ENCODE measurements at places on chromosomes 1 and 21.

- DNase-seq: no peak
Observed at GRCh38 chr21:44644878-44645277, 1.3 kb upstream of the KRTAP10-11 start.

- no peak for DNase-seq
Observed at GRCh38 chr1:208242941-208243526, 1.1 kb downstream of the PLXNA2 start.

- DNase-seq: no peak
Observed at GRCh38 chr1:153133743-153134142, 16.9 kb downstream of the SPRR2G start.

- DNase-seq: peak; percentile 97
Observed at GRCh38 chr1:15948595-15949452, 27.1 kb downstream of the ZBTB17 start.

GRCh38 chr1:221696027-221696426 is 45.9 kb downstream of the DUSP10 start:
- DNase-seq: peak; percentile 55

GRCh38 chr1:198936371-198937083 is 297.7 kb downstream of the PTPRC start:
- DNase-seq: peak; percentile 57

DNA sequence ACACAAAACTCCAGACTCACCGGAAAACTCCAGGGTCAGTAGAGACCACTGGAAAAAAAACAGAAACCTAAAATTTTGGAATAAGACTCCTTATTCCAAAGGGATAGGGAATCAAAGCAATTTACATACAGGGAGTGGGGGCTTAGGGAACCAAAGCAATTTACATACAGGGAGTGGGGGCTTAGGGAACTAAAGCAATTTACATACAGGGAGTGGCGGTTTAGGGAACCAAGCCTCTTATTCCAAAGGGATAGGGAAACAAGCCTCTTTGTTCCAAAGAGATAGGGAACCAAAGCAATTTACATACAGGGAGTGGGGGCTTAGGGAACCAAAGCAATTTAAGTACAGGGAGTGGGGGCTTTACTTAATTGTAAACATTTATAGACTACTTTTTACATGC is 28.4 kb upstream of the TTLL7 start:
- DNase-seq: no peak

GRCh38 chr1:22930240-22930912 is 42.3 kb downstream of the LACTBL1 start:
- DNase-seq: peak; percentile 32

DNA sequence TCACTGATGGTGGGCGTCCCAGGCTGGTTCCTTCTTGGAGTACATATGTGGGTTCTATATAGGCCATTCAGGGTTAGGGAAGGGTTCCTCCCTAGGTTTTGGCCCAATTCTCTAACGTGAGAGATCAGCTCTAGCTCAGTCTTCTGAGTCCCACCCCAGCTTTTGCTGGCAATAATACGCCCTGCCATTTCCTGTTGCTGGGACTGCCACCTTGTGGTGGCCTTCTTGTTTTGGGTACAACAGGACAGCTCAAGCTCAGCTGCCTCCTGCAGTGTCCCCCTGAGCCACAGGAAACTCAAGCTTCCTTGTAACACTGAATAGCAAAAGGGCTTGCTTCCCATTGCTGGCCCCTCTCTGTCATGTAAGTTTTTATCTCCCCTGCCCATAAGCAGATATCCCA is 77.8 kb downstream of the BACH1 start:
- peak; percentile 28 for DNase-seq

DNA sequence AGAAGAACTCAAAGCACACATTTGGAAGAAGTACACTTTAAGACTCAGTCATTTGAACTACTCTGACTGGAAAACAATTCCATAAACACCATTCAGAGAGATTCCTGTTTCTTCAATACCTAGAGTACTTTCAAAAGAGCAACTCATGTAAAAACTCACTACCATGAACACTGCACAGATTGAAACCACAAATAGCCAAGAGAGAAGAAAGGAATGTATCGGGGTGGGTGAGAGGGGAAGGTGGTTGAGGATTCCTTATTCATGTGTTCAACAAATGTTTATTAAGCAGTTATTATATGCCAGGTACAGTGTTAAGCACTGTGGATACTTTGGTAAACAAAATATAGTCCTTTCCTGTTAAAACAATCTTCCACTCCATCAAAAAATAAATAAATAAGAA is 64.7 kb downstream of the NRIP1 start:
- peak; percentile 86 for DNase-seq

- DNase-seq: no peak
Observed at GRCh38 chr1:35535243-35535642, 22.0 kb downstream of the KIAA0319L start.

DNA sequence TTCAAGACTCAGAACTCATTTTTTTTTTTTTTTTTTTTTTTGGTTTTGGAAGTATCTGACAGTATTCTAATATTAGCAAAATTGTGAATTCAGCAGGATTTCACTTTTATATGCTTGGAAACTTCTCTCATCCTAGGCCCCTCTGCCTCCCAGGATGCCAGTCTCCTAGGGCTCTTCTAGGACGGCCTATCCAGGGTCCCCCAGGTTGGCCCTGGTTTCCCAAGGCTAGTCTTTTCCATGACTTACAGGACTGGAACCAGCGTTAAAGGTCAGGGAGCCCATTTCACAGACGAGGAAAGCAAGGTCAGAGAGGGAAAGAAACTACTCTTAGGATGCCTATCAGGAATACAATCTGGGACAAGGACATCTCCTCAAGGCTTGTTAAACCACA is 412.5 kb downstream of the PTPRU start:
- no peak for DNase-seq

DNA sequence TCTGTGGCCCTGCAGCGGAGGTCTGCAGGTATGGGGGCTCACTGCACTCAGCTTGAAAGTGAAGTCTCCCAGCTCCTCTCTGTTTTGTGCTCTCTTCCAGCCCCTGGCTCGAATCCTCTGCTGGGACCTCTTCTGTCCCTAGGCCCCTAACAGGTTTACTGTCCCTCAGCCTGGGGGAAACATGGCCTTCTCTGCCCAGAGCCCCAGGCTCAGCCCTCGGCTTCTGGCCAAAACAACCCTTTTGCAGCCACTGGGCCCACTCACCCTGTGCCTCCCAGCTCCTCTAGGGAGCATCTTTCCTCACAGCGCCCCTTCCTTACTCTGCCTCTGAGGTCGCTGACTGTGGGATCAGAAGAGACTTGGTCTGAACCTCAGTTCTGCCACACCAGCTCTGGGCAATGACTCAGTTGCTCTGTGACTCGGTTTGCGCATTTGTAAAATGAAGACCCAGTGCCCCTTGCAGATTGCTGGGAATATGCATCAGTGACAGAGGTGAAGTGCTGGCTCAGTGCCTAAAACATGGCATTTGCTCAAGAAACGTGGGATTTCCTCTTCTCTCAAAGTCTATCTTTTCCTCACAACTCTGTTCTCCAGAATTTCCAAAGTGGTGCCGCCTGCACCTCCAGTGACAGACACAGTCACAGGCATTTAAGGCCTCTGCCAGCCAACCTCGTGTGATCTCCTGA is 26.5 kb upstream of the TENT5C start:
- no peak for DNase-seq

- DNase-seq: no peak
Observed at GRCh38 chr1:198967566-198967965, 328.7 kb downstream of the PTPRC start.

- DNase-seq: no peak
Observed at GRCh38 chr1:166980818-166981217, 5.5 kb upstream of the ILDR2 start.

DNA sequence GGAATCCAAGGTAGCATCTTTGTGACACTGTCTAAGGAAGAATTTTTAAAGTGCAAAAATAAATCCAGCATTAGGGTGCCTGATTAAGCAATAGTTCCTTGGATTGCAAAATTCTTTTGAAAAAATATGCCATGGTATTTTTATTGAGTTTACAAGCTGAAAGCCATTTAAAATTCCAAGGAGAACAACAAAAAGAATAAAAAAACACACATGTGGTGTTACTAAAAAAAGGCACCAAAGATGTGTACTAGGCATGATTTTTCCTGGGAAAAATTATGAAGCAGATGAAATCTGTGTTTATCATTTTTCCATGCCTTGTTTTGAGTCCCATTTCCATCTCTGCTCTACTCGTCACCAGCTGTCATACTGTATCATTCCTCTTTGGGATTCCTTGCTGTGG is 157.0 kb upstream of the ZNHIT6 start:
- peak; percentile 27 for DNase-seq

DNA sequence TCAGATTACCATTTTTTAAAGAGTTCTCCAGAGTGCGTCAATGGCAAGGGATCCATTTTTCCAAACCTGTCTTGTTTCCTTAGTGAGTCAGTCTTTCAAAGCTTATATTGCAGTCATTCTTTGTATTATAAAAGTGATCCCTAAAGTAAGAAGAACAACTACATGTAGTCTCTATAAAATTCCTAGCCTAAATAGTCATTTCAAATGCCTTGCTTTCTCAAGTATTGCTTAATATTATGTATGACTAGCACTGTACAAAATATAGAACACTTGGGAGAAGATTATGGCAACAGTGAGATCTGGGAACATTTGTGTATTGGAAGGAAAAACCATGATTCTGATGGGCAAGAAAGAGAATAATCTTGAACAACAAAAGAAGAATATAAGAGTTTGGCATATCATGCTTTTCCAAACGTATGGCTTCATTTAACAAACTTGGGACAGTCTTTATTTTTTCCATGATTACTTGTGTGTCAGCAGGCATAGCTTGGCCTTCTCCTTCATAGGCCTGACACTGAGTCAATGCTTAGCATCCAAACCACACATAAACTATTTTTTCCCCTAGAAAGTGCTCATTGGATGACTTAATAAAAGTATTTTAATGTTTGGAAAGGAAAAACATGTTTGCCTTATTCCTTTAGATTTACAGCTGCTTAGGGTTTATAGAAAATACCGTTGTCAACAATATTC is 547.4 kb downstream of the LTN1 start:
- DNase-seq: peak; percentile 87

DNA sequence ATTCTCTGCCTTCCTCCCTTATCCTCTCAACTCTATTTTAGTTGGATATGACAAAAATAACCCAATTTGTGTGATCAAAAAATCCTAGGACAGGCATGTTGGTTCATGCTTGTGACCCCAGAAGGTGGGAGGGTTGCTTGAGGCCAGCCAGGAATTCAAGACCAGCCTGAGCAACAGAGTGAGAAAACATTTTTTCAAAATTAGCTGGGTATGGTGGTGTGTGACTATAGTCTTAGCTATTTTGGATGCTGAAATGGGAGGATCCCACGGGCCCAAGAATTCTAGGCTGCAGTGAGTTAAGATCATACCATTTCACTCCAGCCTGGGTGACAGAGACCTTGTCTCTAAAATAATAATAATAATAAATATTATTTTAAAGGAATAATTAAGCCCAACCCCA is 1383.1 kb upstream of the ADGRL2 start:
- DNase-seq: peak; percentile 79

DNA sequence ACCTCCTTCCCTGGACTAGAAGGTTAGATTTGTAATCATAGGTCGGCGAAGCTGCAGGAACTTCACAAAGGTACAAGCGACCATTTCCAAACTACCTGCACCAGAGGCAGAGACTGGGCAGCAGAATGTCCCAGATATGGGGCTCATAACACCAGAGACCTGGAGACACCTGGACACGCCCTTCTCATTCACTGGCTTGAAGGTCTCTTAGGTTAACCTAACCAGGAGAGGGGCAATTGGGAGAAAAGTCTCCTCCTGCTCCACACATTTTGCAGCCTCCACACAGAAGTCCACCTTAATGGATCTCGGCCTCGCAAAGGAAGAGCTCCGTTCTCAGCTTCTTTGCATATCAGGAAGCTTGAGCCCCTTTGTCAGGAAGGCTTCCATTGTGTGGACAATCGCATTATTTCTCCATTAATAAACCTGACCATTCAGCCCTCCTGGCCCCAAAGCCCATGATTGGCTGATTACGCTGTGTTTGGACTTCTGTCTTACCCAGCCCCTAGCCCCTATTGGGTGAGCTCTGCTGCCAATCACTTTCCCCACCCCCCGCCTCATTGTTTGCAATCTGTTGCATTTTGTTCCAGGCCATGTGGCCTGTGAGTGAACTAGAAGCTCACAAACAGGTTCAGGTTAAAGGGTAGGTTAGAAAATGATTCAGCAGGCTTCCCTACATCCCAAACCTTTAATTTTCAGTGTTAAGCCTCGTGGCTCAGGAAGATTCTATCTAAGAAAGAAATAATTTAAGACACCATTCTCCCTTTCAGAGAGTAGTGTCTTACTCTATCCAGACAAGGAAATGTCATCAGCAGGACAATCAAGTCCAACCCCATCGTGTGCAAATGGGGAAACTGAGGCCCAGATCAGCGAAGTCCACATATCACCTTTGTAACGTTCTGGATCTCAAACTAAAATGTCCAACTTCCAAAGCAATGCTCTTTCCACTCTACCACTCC is 2.8 kb downstream of the MYCL start:
- peak; percentile 75 for DNase-seq

- DNase-seq: peak; percentile 5
Observed at GRCh38 chr1:62625415-62625814, 28.1 kb downstream of the ANGPTL3 start.

- no peak for DNase-seq
Observed at GRCh38 chr21:40146216-40146837, 279.1 kb downstream of the PCP4 start.

- DNase-seq: no peak
Observed at GRCh38 chr1:3444736-3445135, 9.7 kb upstream of the ARHGEF16 start.

GRCh38 chr1:2544093-2544874 is 11.9 kb upstream of the TNFRSF14 start:
- DNase-seq: no peak

GRCh38 chr1:86207323-86207722 is 50.8 kb upstream of the COL24A1 start:
- DNase-seq: peak; percentile 97
